ENCODE measurements at places on chromosomes 13 and 19.

DNA sequence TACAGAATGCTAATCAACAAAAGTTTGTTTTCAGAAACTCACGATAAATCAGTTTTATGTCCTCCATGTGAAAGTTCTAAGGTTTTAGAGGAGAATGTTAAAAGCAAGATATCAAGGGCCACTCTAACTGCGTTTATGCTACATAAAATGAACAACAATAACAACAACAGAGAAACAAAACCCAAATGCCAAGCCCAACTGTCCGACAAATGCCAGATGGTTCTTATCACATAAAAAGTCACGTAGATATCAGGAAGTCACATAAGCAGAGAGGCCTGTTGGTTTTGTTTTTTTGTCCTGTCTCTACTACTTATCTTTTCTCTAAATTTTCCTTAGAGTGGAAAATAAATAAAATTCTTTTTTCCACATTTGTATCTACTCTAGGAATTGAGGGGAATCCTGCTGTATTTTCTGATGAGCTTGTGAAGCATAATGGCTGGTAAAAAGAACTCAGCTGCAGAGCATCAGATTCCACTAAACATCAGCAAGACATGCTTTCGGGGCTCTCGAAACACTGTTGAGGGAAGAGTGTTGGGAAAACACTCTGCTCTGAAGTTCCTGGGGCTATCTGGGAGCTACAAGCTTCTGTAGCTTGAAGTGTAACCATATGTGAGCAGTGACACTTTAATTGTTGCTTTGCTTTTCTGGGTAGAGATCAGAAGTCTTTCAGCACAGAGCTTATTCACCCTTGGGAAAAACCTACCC lies 110.1 kb downstream of the SLAIN1 start:
- no peak for DNase-seq

DNA sequence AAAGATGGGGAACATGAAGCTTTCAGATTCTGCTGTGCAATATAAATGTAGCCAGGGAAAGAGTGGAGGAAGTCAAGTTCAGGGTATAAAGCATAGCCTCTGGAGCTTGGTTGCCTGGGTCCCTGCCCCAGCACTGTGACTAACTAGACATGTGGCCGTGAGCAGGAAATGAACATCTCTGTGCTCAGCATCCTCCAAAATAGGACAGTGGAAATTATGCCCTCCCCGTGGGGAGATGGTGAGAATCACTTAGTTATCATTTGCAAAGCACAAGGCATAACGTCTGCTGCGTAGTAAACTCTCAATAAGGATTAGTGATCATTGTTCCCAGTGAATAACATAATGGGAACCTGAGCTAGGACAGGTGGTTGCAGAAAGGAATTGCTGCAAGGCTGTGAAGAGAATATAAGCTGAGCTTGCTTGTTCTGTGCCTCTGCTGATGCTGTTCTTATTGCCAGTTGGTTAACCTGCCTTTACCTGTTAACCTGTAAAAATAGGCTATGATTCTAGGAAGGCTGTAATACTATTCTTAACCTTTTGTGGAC lies 441.0 kb downstream of the COG6 start:
- DNase-seq = no peak

DNA sequence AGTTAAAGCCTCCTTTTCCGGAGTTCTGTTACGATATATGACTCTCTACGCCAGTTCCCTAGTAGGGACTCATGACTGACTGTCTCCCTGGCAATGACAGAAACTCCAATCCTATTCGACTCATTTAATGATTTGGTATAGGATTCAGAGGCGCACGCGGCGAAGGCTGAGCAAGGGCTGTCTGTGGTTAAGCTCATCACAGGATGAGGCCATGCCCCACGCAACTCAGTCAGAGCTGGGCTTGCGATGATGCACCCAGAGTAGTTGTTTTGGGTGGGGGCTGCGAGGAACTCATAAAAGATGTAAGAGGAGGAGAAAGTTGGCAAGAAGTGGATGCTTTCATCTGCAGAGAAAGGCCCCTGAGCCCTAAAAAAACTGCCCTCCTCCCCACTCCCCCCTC lies 468 bp upstream of the SERTM1 start:
- DNase-seq = no peak

GRCh38 chr13:93963266-93964145 lies 516.0 kb downstream of the DCT start:
- no peak for DNase-seq

- no peak for DNase-seq
These were observed 45.0 kb downstream of the SLC7A1 start for GRCh38 chr13:29550430-29550988.

- DNase-seq = no peak
These were observed 1.8 kb downstream of the PCDH17 start for GRCh38 chr13:57633141-57633949.

GRCh38 chr19:18488403-18488723 lies 33.5 kb downstream of the ELL start:
- no peak for DNase-seq
